ENCODE measurements at places on chromosomes 2 and 18. TPM values are rescaled to one million over a fixed set of nuclear protein-coding genes. Genes with fewer than 3 reads are reported as not detected.

The REV1 gene
- 53.7 TPM for total RNA-seq

The IL1R1 gene
- total RNA-seq = 2.4 TPM

The FOXI3 gene
- not detected for total RNA-seq

The TMEM17 gene
- total RNA-seq = 0.15 TPM

The GPAT2 gene
- 18.4 TPM for total RNA-seq

The PRKAG3 gene
- total RNA-seq = not detected

DNA sequence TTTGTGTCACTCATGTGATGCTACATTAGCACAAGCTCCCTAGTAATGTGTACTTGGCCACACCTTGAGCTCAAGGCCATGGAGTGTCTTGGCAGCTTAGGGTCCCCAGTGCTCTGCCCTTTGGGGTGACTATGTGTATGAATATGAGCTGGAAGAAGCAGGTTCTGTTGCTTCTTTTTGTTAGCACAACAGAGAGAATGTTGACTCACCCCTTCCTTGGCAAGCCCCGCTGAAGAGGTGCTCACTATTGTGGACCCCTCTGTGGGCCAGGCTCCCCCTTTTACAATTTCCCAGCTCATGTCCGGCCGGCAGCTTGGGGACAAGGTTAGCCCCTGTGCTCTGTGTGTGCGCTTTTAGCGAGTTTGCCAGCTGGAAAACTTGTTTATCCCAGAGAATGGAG lies 48.1 kb downstream of the DGKD start:
- DNase-seq = no peak

- no peak for DNase-seq
These were observed 33.2 kb upstream of the ID2 start for GRCh38 chr2:8648441-8649213.

DNA sequence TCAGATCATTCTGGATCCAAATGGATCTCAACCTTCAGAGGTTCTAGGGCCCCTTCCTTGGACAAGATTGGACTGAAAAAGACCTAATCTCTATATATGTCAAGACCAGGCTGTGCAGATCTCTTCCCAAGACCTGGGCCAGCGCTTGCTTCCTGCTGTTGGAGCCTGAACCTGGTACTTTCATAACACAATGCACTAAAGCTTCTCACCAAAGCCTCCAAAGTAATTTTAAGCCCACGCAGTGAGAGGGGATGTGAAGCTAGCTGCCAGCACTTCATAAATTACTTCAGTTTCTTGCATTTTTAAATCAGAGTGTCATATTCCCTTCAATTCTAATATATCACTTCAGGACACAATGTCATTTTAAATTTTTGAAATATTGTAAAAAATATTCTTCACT lies 50.7 kb downstream of the LRRC30 start:
- DNase-seq = no peak

- DNase-seq = no peak
These were observed 54.9 kb upstream of the CAPN13 start for GRCh38 chr2:30862054-30862651.

- DNase-seq = no peak
These were observed 2.4 kb downstream of the SMYD1 start for GRCh38 chr2:88070055-88070454.

GRCh38 chr2:46471-47345 lies at the start of gene FAM110C:
FAM110C (minus strand) TSS chr2:46505; CDS start chr2:46385, 120 bp downstream.
- DNase-seq = peak; percentile 53

DNA sequence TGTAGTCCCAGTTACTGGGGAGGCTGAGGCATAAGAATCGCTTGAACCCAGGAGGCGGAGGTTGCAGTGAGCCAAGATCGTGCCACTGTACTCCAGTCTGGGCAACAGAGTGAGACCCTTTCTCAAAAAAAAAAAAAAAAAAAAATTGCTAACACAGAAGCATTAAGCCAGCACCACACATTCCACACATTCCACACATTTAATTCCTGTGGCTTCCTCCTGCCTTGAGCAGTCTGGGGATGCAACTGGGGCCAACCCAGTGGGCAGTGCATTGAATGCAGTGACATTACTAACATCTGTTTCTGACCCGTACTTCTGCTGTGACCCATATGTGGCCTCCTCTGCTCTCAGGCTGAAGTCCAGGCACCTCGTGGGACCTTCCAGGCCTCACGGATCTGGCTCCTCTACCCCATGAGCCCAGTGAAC lies 107.0 kb downstream of the BCL2L11 start:
- DNase-seq = no peak

DNA sequence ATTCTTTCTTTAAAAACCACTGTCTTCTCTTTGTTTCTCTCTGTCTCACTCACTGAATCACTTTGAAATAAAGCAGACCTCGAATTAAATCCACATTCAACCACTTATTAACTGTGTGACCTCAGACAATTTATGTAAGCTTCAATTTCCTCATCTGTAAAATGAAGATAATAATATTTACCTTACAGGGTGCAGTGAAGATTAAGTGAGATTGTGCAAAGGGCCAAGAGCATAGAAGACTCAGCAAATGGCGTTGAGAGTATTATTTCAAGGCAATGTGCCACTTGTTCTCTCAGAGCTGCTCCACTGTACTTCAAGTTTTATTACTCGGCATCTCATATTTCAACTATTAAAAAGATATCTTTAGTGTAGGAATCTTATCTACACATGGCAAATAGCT lies 454.2 kb upstream of the HNRNPA3 start:
- DNase-seq = no peak

DNA sequence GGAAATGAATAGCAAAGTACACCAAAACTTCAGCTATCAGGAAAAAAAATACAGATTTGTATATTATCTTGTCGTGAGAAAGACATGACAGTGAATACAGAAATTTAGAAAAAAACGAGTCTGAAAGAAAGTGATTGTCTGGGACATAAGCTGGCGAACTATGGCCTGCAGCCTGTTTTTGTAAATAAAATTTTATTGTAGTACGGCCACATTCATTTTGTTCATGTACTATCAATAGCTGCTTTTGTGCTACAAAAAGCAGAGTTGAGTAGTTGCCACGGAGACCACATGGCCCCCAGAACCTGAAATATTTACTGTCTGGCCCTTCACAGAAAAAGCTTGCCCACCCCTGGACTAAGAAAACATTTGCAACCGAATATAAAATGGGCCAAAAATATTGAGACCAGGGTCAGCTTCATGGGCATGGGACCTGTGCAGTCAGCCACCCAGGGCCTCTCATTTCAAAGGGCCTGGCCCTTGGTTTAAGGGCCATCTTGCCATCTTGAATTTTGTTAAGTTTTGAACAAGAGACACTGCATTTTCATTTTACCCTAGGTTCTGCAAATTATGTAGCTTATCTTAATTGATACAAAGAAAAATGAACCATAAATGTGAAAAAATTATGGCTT lies 17.9 kb downstream of the ANTXR1 start:
- no peak for DNase-seq

- DNase-seq = no peak
These were observed 633.2 kb downstream of the FBXO15 start for GRCh38 chr18:73514449-73514848.

- DNase-seq = no peak
These were observed 60.6 kb downstream of the SERTAD2 start for GRCh38 chr2:64593035-64593655.

DNA sequence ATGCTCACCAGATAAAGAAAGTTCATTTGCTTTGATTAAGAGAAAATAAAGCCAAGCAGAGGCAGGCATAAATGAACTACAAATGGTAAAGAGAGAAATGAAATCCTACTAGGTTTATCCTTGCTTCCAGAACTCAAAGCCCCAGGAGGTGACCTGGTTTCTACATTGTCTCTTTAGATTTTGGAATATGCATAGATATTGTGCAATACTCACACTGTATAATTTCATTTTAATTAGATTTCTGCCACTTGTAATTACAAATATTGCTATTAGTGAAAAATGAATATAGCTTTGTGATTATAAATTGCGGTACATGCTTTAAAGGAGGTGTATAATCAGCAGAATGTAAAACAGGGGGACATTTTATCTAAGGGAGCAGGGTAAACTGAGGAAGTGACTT lies 76.9 kb upstream of the NRXN1 start:
- no peak for DNase-seq

GRCh38 chr2:180038997-180039396 lies 31.9 kb upstream of the CWC22 start:
- no peak for DNase-seq

- DNase-seq = no peak
These were observed 863.9 kb downstream of the SUCLG1 start for GRCh38 chr2:83595121-83595690.

DNA sequence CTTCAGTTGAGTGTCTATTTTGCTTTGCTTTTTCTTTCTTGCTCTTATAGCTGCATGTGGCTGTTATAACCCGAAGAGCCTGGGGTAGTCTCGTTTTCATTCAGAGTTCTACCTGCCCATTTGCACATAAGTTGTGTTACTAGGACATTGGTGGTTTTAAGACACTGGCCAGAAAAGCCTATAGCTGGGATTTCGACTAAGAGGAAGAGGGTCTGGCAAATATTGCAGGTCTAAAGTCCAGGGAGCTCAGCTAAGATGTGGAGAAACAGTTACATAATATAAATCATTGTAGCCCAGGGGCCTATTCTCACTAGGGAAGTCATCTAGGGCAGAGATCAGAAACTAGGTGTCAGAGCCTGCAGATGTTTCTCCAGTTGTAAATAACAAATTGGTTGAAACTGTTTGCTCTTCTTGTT lies 120.8 kb downstream of the BABAM2 start:
- no peak for DNase-seq

- no peak for DNase-seq
These were observed 21.2 kb downstream of the GORASP2 start for GRCh38 chr2:170950221-170950761.

DNA sequence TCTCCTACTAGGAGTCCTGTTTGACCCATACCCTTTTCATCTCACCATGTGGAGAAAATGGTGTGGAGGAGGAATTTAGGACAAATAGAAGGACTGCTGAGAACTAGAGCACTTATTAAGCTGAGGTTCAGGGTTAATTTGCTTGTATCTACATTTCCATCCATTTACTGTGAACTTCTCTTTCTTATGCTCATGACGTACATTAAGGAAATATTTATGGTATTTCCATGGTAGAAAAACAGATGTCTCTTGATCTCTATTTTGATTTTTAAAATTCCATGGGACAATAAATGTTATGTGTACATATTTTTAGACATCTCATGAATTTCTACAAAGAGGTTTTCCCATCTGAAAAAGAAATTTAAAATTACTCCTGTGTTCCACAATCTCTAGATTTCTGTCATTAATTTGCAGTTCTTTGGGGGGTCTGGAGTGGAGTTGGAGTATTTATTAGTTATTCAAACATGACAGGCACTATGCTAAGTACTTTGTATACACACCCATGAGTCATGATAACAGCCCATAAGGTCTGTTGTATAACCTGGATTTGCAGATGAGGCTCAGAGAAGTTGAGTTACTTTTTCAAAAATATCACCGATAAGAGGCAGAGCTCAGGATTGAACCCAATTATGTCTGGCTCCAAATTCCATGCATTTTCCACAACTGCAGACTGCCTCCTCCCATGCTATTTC lies 112.6 kb downstream of the COPS8 start:
- DNase-seq = no peak

All from activated T-helper 1 cell treated with anti-CD3 and anti-CD28 coated beads, Interleukin-12 subunit alpha, Interleukin-12 subunit beta, Interleukin-2, Interleukin-4 antibody, amounts not matched to agents 30 ng/mL and 10 ng/mL and 1 ng/mL, durations not matched to agents 14 hours and 24 hours and 36 hours (primary cell).